Tibial artery (tissue), 4 donors: ENCODE measurements at places on chromosomes 12 and 14.

DNA sequence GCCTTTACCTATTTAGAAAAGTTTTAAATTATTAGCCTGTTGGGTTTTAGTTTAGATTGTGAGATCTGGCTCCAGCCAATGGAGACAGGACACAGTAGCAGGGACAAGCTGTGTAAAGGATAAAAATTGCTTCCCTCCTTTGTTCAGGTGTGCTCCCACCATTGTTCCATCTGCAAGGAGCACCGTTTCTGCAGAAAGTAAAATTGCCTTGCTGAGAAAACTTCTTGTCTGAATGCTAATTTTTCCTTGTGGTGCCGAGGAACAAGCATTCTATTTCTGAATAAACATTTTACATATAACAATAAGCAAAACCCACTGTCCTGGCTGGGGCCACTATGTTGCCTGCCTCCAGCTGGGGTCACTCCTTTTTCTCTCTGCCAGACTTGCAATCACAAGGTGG is 72.7 kb upstream of the ZFP36L1 start:
- no peak for DNase-seq

DNA sequence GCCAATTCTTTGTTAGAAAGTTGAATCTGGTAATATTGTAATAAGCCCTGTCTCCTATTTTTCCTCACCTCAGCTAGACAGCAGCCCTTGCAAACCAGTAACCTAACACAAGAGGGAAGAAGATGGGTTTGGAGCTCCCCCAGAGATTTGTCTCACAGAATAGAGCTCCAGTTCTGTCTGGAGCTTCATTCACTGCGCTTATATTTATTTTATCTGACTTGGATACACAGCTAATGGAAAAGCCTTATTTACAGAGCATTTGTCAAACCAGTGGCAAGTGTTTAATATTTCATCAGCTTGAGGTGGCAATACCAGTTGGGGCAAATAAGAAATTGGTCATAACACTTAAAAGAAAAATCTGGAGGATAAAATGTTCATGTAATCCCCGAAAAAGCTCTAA is 1094.0 kb downstream of the FSCB start:
- DNase-seq = no peak

GRCh38 chr14:94474581-94475031 is 1.4 kb downstream of the SERPINA9 start:
- no peak for DNase-seq

DNA sequence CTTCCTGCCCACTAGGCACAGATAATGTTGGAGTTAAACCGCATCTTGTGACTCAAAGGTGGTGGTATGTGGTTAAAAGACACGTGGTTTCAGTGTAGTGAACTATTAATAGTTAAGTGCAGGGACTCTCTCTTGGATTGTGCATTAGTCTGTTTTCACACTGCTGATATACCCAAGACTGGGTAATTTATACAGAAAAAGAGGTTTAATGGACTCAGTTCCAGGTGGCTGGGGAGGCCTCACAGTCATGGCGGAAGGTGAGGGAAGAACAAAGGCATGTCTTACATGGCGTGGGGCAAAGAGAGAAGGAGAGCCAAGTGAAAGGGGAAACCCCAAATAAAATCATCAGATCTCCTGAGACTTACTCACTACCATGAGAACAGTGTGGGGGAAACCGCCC is 362.3 kb downstream of the GLT1D1 start:
- no peak for DNase-seq

- no peak for DNase-seq
Measured at GRCh38 chr14:104271391-104271790, 133.0 kb downstream of the KIF26A start.

- DNase-seq = no peak
Measured at GRCh38 chr12:52641468-52641867, 10.5 kb downstream of the KRT2 start.

DNA sequence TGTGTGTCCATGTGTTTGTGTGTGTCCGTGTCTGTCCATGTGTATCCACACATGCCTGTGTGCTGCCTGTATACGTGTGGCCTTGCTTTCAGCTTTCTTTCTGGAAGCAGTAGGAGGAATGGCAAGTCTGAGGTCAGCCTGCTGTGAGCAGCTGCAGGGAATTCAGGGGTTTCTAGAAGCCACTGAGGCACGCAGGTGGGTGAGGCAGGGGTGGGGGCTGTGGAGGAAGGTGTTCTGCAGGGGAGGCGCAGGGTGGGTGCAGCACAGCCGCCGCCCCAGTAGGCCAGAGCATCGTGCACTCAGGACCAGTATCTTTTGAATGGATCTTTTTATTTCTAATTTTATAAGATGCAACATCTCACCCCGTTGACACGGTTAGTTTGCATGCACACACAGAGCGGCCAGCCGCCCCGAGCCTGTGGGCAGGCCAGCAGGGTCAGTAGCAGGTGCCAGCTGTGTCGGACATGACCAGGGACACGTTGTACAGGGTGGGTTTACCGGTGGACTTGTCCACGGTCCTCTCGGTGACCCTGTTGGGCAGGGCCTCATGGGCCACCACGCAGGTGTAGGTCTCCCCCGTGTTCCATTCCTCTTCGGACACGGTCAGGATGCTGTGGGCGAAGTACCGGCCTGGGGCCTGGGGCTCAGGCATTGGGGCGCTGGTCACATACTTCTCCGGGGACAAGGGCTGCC is 327.7 kb downstream of the TMEM121 start:
- no peak for DNase-seq

DNA sequence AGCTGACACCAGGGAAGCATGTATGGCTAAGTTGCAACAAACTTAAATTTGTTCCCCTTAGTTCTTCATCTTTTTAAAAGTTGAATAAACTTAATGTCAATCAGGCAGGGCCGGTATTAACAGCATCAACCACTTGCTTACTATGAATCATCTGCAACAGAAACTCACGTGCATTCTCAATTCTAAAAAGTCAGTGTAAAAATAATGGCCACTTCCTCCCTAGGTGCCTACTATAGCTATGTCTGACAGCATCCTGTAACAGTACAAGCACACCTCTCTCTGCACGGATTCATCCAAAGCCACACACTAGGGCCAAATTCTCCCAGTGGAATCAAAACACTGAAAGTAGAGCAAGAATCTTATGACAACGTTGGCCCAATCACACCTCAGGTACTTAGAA is 48.6 kb downstream of the PPP1R36 start:
- no peak for DNase-seq

- no peak for DNase-seq
Measured at GRCh38 chr14:32940066-32940651, 1.5 kb downstream of the NPAS3 start.

GRCh38 chr12:51846271-51846691 is 2.2 kb downstream of the FIGNL2 start:
- DNase-seq = no peak

- DNase-seq = no peak
Measured at GRCh38 chr12:52835271-52836041, 1.3 kb upstream of the KRT79 start.

DNA sequence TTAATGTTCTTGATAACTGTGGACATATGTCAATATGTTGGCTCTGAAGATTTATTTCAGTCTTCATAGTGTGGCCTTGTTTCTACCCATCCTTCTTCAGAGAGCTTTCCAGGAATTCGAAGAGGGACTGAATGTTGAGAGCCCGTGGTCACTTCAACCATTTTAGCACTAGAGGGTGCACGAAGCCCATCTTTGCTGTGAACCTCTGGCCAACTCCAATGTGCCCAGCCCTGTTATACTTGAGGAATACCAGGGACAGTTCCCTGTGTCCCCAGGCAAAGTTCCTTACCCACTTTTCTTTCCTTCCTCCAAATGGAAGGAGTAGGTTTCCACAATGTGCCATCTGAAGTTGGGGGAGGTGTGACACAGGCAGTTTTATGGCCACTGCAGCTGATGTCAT is 603.5 kb downstream of the RPL10L start:
- DNase-seq = no peak

GRCh38 chr12:89433634-89434033 is 81.3 kb upstream of the DUSP6 start:
- no peak for DNase-seq

DNA sequence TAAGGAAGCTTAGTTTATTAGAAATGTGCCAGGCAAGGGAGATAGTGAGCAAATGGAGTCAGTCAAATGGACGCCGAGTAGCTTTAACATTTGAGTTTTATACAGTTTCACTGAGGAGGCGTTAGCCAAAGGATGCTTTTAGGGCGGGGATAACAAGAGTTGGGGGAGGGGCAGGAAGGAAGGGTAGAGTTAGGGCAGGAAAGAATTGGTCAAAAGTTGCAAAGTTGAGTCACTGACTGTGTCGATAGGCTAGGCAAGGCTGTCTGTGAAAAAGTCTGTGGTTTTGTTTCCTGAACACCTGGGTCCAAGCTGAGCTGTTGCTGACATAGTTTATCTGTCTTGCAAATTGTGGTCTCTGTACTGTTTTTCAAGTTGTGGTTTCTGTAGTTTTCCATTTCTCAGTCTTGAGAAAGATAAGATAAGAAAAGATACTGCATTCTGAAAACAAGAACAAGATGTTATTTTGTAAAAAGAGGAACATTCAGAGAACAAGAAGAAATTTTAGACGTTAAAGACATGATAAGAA is 62.6 kb upstream of the RESF1 start:
- no peak for DNase-seq

DNA sequence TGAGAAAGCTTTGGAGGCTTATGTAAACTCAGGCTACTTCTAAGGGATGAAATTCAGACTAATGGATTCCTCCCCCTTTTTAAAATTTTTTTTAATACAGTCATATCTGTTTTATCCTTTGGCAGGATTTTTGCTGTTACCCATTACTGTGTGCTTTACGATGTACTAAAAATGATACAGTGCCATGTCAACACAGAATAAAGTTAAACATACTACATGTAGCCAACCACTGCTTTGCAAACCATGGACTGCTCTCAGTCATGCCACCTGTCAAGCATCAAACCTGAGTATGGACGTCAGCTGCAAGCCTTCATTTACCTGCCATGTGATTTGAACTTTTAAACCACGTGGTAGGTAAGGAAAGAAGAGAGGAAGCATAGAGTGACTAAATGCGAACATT is 325.8 kb downstream of the FUT8 start:
- DNase-seq = no peak

DNA sequence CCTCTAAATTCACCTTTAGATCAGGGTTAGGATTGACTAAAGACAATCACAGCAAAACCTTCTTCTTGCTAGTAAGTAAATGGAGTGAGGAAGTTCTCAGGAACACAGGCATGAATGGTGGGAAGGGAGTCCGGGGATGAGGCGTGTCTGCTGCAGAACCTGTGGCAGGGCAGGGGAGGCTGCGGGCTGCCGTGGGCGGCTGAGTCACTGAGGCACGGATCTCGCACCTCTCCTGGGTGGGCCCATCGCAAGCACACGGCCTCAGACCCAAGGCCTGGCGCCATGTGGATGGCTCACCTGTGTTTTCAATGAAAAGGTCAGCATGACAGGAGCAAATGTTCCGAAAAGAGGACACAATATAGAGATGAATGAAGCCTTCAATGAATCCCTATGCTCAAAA is 85.4 kb downstream of the PIWIL1 start:
- DNase-seq = peak; percentile 13

- DNase-seq = no peak
Measured at GRCh38 chr12:132632521-132633228, 14.1 kb downstream of the P2RX2 start.

GRCh38 chr12:120663741-120664140 is 23.2 kb upstream of the MLEC start:
- no peak for DNase-seq

DNA sequence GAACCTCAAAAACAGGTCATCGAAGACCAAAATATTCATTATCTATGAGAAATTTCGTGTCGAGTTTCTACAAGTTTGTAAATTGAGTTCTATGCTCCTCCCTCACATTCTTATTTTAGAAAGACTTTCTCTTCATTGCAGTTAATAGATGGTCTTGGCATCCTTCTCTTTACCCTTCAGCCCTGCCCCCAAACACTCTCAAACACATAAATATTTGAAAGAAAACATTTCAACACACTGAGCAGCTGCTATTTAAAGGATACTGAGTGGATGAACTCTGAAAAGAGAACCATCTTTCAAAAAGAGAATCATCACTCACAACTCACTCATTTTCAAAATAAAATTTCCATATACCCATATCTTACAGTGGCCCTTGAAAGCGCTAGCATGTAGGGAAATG is 67.1 kb downstream of the NUAK1 start:
- no peak for DNase-seq

DNA sequence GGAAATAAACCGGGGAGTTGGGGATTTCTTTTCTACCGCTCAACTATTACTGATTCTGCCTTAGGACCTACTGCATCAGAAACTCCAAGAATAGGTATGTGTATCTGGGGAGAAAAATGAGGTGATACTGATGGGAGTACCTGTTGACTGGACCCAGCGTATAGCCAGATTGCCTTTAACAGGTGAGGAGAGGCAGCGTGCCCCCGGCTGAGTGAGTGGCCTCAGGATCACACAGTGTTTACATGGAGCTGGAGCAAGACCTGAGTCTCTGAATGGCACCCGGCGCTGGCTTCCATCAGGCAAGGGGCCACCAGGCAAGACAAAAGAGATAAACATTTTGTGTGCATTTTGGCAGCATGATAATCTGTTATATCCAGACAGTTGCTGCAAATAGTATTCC is 496.2 kb downstream of the EGLN3 start:
- no peak for DNase-seq

DNA sequence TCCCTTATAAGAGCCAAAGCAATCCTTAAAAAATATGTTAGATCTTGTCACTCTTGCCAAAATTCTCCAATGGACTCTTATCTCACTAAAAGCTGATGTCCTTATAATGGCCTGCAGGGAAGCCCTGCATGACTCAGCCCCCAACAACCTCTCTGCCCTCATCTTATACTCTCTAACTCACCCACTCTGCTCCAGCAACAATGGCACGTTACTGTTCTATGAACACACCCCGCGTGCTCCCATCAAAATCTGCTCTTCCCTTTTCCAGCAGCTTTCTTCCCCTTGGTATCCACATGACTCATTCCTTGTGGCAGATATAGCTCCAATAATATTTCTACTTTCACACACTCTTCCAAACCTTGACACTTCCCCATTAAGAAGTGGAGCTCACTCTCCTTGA is 108.1 kb downstream of the DENND5B start:
- DNase-seq = no peak

DNA sequence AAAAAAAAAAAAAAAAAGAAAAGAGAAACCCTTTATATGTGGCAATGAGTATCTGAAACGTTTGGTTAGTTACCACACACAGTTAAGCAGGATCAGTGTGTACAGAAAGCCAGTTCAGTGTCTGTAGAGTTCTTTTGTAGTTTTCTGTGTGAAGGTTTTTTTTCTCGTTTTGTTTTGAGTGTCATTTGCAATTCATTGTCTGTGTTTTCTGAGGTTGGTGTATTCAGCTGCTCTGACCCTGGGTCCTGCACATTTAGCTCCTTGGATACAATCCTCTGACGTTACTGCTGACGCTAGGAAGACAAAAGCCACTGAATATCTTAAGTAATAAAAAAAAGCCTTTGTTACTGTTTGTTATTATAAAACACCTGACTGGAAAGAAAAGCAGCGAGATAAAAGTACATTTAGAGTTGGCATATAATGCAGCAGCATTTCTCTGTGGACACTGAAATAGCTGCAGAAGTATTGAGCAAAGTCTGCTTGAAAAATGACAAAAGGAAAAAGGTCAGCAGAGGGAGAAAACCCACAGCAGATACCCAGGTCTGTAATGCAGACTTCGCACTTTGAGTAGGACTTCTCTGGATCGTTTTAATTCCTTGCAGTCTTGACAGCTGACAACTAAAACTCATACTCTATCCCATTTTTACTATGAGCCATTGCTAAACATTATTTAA is 89.0 kb downstream of the POLR3B start:
- DNase-seq = no peak
